Activated CD8-positive, alpha-beta memory T cell treated with anti-CD3 and anti-CD28 coated beads for 48 hours (primary cell): ENCODE measurements at places on chromosomes 11 and 22.

- DNase-seq: no peak
Observed at GRCh38 chr22:43484227-43484626, 72.4 kb downstream of the MPPED1 start.

- DNase-seq: peak; percentile 45
Observed at GRCh38 chr22:49825944-49826602, 1.6 kb downstream of the BRD1 start.

- DNase-seq: no peak
Observed at GRCh38 chr11:75625021-75625420, 43.8 kb downstream of the MAP6 start.

DNA sequence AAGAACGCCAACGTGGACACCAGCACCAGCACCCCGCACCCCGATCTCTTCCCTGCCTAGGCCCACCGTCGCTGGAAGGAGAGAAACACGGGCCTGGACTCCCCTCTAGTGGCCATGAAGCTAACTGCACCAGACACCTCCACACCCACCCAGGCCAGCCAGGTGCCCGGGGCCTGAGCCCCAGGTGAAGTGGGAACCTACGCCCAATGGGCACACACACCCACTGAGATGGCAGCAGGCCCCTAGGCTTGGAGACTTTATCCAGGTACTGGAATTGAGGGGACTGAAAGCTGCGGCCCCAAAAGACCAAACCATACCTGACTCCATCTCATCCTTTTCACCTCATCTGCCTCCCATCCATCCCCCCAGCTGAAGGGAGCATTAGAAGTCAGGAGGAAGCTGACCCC is 81.0 kb downstream of the BUD13 start:
- peak; percentile 52 for DNase-seq

GRCh38 chr22:40128989-40129388 is 48.7 kb upstream of the TNRC6B start:
- no peak for DNase-seq

- DNase-seq: no peak
Observed at GRCh38 chr11:826836-827145, 928 bp upstream of the CRACR2B start.

DNA sequence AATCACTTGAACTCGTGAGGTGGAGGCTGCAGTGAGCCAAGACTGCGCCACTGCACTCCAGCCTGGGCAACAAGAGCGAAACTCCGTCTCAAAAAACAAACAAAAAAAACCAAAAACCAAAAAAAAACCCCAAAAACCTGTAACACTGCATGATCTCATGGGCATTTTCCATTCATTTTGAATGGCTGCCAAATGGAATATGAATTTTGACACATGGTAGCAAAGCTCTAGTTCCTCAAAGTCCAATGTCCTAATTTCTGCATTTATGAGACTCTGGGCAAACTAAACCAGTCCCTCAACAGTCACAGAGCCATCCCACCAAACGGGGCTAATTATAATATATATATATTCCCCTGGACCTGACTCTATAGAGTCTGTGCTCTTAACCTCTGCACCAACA is 61.8 kb downstream of the SGSM3 start:
- DNase-seq: no peak

- no peak for DNase-seq
Observed at GRCh38 chr11:104005234-104005855, 31.1 kb upstream of the DDI1 start.
